ENCODE measurements at places on chromosomes 3 and 15. TPM values are rescaled to one million over a fixed set of nuclear protein-coding genes. Genes with fewer than 3 reads are reported as not detected.

SAMD7 gene
- polyA plus RNA-seq = not detected

TRIM71 gene
- not detected for polyA plus RNA-seq

GRAMD1C gene
- polyA plus RNA-seq = 1.8 TPM

MYEF2 gene
- polyA plus RNA-seq = 1.1 TPM

KIF7 gene
- 0.15 TPM for polyA plus RNA-seq

ALPK3 gene
- polyA plus RNA-seq = 0.23 TPM

GOLGA6A gene
- polyA plus RNA-seq = not detected

ARHGEF26 gene
- polyA plus RNA-seq = 0.11 TPM

CCK gene
- polyA plus RNA-seq = not detected

SEC62 gene
- 290 TPM for polyA plus RNA-seq

CFAP100 gene
- polyA plus RNA-seq = not detected

MORC1 gene
- 0.12 TPM for polyA plus RNA-seq

ZNF660 gene
- polyA plus RNA-seq = 1.2 TPM

CD47 gene
- 316 TPM for polyA plus RNA-seq

LRRC49 gene
- not detected for polyA plus RNA-seq

CP gene
- polyA plus RNA-seq = 0.44 TPM

COLQ gene
- polyA plus RNA-seq = not detected

SERPINI2 gene
- not detected for polyA plus RNA-seq

IL20RB gene
- 0.31 TPM for polyA plus RNA-seq

C3orf33 gene
- polyA plus RNA-seq = 2.5 TPM

LRRN1 gene
- polyA plus RNA-seq = 1.0 TPM

NRG4 gene
- not detected for polyA plus RNA-seq

BCHE gene
- polyA plus RNA-seq = not detected

OR5K2 gene
- polyA plus RNA-seq = not detected

DLEC1 gene
- polyA plus RNA-seq = not detected

PTPRG gene
- polyA plus RNA-seq = 0.05 TPM

CELSR3 gene
- not detected for polyA plus RNA-seq

NLGN1 gene
- not detected for polyA plus RNA-seq

XCR1 gene
- polyA plus RNA-seq = not detected

HES1 gene
- polyA plus RNA-seq = 14.3 TPM

OIP5 gene
- polyA plus RNA-seq = 0.96 TPM

PLSCR2 gene
- not detected for polyA plus RNA-seq

ITIH1 gene
- 1.7 TPM for polyA plus RNA-seq

PLD1 gene
- not detected for polyA plus RNA-seq

C3orf85 gene
- not detected for polyA plus RNA-seq

KCNMB2 gene
- not detected for polyA plus RNA-seq
